ENCODE measurements at places on chromosomes 2 and 18.

- no peak for DNase-seq
Observed at GRCh38 chr2:120758181-120759144, 22.8 kb downstream of the GLI2 start.

- DNase-seq: no peak
Observed at GRCh38 chr2:164053021-164053420, 317.2 kb upstream of the FIGN start.

DNA sequence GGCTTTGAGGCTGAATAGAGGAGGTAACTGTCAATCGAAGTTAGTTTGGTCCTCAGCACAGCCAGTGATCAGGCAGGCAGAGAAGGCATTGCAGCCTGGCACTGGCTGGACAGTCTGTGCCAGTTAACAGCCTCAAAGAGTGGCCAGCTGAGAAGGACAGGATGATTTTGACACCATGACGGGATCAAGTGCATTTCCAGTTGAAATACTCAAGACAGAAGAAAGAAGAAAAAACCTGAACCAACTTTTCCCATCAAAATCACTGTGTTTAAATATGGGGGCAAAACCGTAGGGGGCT is 96.7 kb upstream of the ZCCHC2 start:
- DNase-seq: no peak

DNA sequence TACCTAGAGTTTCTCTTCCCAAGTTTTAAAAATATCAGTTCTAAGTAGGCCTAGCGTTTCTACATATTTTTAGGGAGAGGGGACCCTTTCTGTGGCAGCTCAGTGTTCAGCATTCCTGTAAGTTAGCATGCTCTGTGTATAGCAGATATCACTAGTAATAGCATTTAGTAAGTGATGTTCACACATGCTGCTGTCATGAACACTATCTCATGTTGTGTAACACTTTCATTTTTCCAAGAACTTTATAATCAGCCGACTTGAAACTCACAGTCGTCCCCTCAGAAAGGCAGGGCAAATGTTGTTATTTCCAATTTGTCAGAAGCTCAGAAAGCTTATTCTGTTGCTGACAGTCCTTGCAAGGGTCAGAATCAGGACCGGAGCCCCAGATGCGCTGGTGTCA is 267.7 kb downstream of the ALPK2 start:
- no peak for DNase-seq

GRCh38 chr2:64019975-64020528 is 824 bp upstream of the VPS54 start:
- no peak for DNase-seq

- DNase-seq: no peak
Observed at GRCh38 chr2:2590141-2590540, 259.1 kb upstream of the MYT1L start.

- peak; percentile 47 for DNase-seq
Observed at GRCh38 chr2:215830304-215830703, 183.0 kb downstream of the MREG start.

Data from RWPE1 (cell line).